ENCODE measurements at places on chromosomes 6 and 20. TPM values are rescaled to one million over a fixed set of nuclear protein-coding genes. Genes with fewer than 3 reads are reported as not detected.

NKX2-2 gene
- total RNA-seq, result not detected

ULBP1 gene
- total RNA-seq, result 0.86 TPM

YIPF3 gene
- total RNA-seq, result 115 TPM

HLA-DQB2 gene
- total RNA-seq, result not detected

PI3 gene
- not detected for total RNA-seq

VEGFA gene
- total RNA-seq, result 386 TPM

TFAP2D gene
- total RNA-seq, result not detected

PDE10A gene
- 2.0 TPM for total RNA-seq

APOM gene
- 0.72 TPM for total RNA-seq

OPN5 gene
- total RNA-seq, result not detected

RAET1E gene
- total RNA-seq, result 1.1 TPM

ADGB gene
- not detected for total RNA-seq

C6orf141 gene
- total RNA-seq, result 0.72 TPM

CALHM4 gene
- total RNA-seq, result not detected

CST3 gene
- total RNA-seq, result 191 TPM

C20orf141 gene
- not detected for total RNA-seq

BEND6 gene
- 6.9 TPM for total RNA-seq

VNN1 gene
- total RNA-seq, result 0.57 TPM

CST5 gene
- total RNA-seq, result not detected

ZBTB2 gene
- total RNA-seq, result 16.2 TPM

SPATS1 gene
- not detected for total RNA-seq

DZANK1 gene
- total RNA-seq, result 1.7 TPM

RAB44 gene
- total RNA-seq, result under 0.01 TPM

TRDN gene
- total RNA-seq, result not detected

RIPOR3 gene
- 40.7 TPM for total RNA-seq

FAM209B gene
- not detected for total RNA-seq

OVOL2 gene
- total RNA-seq, result not detected

KIFC1 gene
- total RNA-seq, result 68.3 TPM

CRYBG1 gene
- 3.1 TPM for total RNA-seq

PLN gene
- total RNA-seq, result not detected

NTSR1 gene
- total RNA-seq, result 0.22 TPM

KCNQ5 gene
- total RNA-seq, result 6.0 TPM

XKR7 gene
- total RNA-seq, result not detected

SLC35F1 gene
- total RNA-seq, result under 0.01 TPM

ATXN1 gene
- total RNA-seq, result 37.4 TPM

POPDC3 gene
- 2.0 TPM for total RNA-seq

TINAG gene
- total RNA-seq, result not detected

RUNX2 gene
- total RNA-seq, result 18.3 TPM

GRIK2 gene
- total RNA-seq, result 0.44 TPM

ECT2L gene
- total RNA-seq, result not detected

FABP7 gene
- not detected for total RNA-seq

SLC24A3 gene
- 0.44 TPM for total RNA-seq

C20orf204 gene
- 0.88 TPM for total RNA-seq

SMIM29 gene
- 54.1 TPM for total RNA-seq

MYLK4 gene
- total RNA-seq, result 0.43 TPM

CST7 gene
- total RNA-seq, result not detected

ZC2HC1B gene
- not detected for total RNA-seq

MUC22 gene
- not detected for total RNA-seq

ABT1 gene
- 14.9 TPM for total RNA-seq

VIP gene
- not detected for total RNA-seq

ANKRD66 gene
- total RNA-seq, result not detected

RBM24 gene
- 9.3 TPM for total RNA-seq

MEI4 gene
- total RNA-seq, result not detected

PKHD1 gene
- not detected for total RNA-seq

SLC22A1 gene
- total RNA-seq, result 0.44 TPM

All from placental pericyte (primary cell).